Stimulated activated CD8-positive, alpha-beta memory T cell treated with anti-CD3 and anti-CD28 coated beads, Interleukin-7, amount 100 ng/mL, for 1 hour (primary cell): ENCODE measurements at places on chromosomes 5 and 9.

- no peak for DNase-seq
These were observed at the start of gene TJP2 for GRCh38 chr9:69173891-69174615. Gene TJP2, plus strand, starts transcription at chr9:69174277. Its CDS starts 96 bp downstream, at chr9:69174373.

DNA sequence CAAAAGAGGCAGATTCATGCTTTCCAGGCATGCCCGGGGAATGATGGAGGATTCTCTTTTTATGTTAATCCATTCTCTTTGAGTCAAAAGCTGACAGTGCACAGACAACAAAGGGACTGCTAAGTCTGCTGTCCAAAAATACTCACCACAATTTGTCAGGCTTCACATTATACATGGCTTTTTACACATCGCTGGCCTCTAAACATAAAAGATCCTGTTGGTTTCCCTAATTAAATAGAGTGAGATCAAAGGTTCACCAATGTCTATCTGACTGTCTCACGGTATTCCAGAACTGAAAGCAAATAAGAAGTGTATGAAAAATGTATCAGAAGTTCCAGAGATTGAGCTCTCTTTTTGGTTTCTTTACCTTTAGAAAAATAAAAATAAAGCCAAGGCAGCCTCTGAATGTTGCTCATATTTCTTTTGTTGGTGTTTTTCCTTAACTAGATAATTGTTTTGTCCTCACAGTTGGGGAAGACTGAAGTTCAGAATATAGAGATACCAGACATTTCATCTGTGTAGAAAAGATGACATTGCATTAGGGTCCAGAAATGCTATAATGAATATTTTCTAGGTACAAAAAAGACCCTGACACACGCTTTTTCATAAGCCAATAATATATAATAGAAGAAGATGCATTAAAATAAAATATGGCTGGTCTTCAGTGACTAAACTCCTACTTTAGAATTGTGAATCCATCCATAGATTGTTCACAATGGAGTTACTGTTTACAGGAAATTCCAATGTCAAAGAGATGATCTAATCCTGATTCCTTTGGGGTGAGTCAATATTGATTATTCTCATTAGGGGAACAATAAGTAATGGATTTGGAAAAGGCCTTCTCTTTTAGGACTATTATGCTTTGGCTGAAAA lies 688.2 kb upstream of the CDH6 start:
- no peak for DNase-seq

DNA sequence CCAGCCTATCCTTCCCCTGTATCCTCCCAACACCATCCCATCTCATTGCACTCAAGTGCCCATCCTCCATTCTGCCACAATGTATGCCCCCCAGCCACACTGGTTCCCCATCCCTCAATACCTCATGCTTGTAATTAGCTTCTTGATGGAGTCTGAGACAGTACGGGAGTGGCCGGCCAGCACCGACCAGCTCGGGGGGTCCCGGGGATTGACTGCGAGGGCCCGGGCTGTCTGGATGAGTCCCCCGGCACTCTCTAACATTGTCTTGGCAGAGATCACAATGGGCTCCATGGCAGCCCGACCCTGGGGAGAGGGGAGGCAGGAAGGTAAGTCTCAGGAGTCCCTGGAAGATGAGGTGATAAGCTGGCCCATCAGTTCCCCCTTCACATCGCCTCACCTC lies 17.2 kb upstream of the TPM2 start:
- no peak for DNase-seq

- DNase-seq = no peak
These were observed 66.1 kb upstream of the EDIL3 start for GRCh38 chr5:84450617-84451414.

GRCh38 chr5:145178641-145179523 lies 656.3 kb downstream of the PRELID2 start:
- DNase-seq = no peak

DNA sequence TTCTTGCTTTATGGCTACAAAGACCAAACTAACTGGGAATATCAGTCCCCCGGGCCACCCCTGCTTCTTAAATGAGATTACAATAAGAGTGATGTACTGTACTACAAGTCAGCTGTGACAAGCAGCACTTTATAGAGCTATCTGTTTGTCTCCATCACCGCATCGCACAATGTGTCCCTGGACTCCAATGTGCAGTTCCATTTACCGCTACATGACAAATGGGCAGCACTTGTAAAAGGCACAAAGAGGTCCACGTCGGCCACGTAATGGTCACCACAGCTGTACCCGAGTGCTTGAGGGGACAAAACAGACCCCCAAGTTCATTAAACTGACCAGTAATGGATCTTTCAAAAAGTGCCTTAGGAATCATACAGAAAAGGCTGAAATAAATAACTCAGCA lies 54.1 kb downstream of the PSMB7 start:
- no peak for DNase-seq

GRCh38 chr5:67053229-67053628 lies 143.4 kb downstream of the CD180 start:
- DNase-seq = no peak

- DNase-seq = no peak
These were observed 121.2 kb downstream of the HTR4 start for GRCh38 chr5:148532969-148533670.

DNA sequence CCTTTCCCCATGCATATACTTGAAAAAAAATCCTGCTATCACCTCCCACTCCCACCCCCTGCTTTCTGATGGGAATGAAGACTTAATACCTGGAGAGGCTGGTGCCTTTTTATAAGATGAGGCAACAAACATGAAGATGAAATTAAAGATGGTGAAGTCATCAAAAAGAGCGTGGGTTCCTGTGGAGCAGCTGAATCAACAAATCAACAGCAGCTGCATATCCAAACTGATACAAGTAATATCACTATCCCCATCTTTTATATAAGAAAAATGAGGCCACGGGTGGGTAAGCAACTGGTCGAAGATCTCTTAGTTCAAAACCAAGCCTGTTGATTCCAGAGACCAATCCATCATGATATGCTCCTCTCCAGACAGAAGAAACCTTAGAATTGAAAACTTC lies 268.5 kb downstream of the ENC1 start:
- DNase-seq = no peak

- no peak for DNase-seq
These were observed 559.2 kb upstream of the TLE4 start for GRCh38 chr9:79012561-79012960.

DNA sequence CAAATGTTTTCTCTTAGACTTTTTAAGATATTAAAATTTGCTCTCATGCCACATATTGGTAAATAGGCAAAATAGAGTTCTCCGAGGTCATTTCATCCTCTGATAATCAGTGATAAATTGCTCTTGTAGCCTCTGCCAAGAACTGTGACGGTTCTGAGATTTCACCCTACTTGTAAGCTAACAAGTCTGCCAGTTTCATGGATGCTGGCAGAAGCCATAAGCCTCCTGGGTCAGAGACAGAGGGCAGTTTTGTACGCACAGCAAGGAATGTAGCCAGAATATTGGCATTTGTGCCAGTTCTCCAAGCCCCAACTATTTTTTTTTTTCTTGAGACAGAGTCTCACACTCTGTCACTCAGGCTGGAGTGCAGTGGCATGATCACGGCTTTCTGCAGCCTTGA lies 945.0 kb upstream of the WWC1 start:
- no peak for DNase-seq

DNA sequence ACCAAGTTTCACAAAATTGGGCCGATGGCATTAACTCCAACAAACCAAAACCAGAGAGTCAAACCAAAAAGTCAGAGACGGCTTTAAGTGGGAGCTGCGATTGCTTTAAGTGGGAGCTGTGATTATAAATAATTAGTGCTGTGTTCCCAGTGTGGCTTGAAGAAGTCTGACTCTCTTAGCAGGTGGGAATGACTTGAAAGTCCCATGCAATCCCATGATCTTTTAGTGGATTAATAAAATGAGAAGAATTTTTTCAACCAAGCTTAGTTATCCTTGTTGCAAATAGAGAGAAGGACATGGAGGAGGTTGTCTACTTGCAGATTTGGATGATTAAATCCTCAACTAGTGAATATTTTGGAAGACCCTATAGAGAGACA lies 68.5 kb downstream of the MYO10 start:
- DNase-seq = no peak

- DNase-seq = no peak
These were observed 37.6 kb downstream of the SYK start for GRCh38 chr9:90839183-90839728.

DNA sequence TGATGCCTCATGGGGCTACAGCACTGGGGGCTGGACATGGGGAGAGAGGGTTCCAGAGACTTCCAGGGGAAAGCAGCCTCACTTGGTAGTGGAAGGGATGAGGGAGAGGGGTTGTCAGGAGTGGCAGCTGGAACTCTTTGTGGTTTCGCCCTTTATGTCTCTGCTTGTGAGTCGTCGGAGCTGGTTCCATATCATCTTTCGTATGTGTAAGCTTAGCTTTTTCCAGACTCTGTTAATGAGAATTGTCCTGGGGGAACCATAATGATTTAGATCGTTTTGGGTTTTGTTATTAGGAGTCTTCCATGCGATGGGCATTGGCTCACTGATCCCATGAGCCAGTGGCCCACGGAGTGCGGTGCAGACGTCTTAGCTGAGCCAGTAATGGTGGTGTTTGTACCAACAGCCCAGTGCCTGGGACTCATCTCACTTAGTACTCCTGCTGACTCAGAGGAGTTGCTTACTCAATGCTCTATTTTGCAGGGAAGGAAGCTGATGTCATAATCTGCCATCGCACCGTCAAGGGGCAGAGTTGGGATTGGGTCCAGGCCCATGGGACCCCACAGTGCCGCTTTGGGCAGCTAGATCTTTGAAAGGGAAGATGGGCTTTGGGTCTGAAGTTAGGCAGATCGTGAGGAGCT lies 48.5 kb downstream of the NEK6 start:
- DNase-seq = no peak

GRCh38 chr5:73066466-73066865 lies 53.9 kb upstream of the TMEM171 start:
- no peak for DNase-seq

GRCh38 chr5:30928956-30929355 lies 264.5 kb upstream of the CDH6 start:
- no peak for DNase-seq

- DNase-seq = no peak
These were observed 1953.8 kb downstream of the MAT2B start for GRCh38 chr5:165459232-165459631.

- DNase-seq = no peak
These were observed 343.1 kb downstream of the BRINP1 start for GRCh38 chr9:119026120-119026519.

DNA sequence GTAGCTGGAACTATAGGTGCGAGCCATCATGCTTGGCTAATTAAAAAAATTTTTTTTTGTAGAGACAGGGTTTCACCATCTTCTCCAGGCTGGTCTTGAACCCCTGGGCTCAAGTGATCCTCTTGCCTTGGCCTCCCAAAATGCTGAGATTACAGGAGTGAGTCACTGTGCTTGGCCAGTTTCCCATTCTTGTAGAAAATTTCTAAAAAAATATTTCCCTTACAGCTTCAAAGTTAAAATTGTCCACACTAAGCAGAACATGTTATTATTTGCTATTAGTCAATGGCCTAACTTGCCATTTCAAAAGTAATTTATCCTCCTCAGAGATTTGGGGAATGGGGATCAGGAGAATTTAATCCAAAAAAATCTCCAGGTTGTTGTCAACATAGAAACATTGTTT lies 40.1 kb downstream of the SLC38A9 start:
- no peak for DNase-seq

DNA sequence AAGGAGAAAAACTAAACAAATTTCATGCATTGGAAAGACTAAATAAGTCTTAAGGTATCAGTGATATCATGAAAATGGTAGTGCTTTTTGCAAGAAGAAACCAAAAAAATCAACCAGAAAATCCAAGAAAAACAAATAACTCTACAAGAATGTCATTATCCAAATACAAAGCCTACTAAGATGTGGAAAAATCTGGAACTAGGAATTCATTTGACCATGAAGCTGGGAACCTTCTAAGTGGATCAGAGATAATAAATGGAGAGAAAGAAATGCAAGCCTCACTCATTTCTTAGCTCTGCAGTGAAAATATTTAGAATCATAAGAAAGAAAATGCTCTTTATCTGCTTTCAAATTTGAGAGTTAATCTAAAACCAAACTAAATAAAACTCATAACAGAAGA lies 51.3 kb downstream of the RASEF start:
- DNase-seq = no peak

GRCh38 chr9:37436540-37436939 lies 14.0 kb downstream of the GRHPR start:
- no peak for DNase-seq

GRCh38 chr5:53013857-53014256 lies 24.7 kb downstream of the ITGA2 start:
- DNase-seq = no peak

GRCh38 chr9:72459308-72459707 lies 62.1 kb upstream of the TMC1 start:
- DNase-seq = no peak

DNA sequence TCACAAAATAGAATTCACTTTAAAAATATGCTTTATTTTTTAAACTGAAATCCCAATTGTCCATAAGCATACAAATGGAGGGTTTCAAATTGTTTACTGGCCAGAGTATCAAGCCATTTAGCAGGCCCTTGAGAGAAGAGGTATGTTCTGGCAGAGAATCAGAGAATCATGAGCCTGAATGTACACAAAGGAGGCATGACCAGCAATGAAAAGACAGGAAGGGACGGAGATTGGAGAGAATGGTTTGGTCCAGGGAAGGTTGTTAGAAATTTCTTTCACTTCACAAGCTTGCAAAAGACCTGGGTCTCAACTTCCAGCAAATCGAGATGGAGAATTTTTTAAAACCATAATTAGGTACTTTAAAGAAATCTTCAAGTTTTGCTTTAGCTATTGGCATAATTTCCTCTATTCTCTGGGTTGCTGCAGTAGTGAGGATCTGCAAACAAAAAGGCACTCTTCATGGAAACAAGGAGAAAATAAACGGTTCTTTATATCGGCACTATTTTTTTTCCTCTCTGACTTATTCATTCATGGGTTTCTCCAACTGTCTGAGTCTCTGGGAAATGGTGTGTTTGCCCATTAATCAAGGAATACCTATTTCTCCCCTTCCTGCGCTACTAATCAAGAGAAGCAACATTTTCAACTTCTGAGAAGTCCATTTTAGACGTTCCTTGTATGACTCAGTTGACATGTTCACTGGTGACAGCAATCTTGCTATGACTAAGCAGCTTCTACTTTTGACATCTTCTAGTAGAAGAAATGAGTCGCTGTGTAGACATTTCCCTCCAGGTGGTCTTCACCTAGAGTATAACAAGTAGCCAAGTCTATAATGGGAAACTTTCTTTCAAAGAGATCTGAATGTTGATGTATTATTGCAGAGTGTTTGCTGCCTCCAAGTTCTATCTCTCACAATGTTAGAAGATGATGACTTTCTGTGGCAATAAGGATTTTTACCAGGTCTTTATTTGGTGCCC lies 23.1 kb upstream of the ERCC6L2 start:
- no peak for DNase-seq
